ENCODE measurements at places on chromosomes 13 and 19. TPM values are rescaled to one million over a fixed set of nuclear protein-coding genes. Genes with fewer than 3 reads are reported as not detected.

ADM5 gene
- 1.6 TPM for total RNA-seq

FCAR gene
- not detected for total RNA-seq

DNA sequence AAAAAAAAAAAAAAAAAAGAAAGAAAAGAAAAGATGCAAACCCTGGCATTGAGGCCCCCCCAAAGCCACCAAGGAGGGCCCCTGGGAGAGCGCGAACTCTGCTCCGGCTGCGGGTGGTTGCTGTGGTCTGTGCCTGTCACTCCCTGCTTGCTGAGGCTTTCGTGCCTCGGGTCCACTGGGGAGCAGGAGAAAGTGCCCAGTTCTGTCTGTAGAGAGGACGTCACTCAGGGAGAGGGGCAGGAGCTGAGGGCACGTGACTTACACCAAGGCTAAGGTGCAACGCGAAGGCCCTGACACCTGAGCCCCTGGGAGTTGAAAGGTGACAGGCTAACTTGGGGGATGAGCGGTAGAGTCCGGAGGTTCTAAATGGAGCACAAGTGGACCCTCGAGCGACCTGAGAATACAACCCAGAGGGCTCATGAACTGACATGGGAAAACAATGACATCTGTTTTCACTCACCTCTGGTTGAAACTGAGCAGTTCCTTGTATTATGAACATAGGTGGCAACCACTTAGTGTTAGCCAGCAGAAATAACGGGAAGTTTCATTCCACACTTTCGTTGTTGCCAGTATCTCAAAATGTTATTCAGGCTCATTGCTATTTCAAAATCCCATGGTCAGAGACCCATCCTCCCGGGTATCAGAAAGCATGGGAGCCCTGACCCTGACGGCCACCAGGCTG, 69.2 kb upstream of the TM9SF2 start:
- peak overlapping the region; percentile 21 for H3K4me3 ChIP-seq
- H3K36me3 ChIP-seq, result no peaks in the 10 kb centered on the region
- peaks cover 2% of the 10 kb centered on the region for H3K27me3 ChIP-seq
- H3K27ac ChIP-seq, result no peak overlapping the region
- no peak for DNase-seq

DNA sequence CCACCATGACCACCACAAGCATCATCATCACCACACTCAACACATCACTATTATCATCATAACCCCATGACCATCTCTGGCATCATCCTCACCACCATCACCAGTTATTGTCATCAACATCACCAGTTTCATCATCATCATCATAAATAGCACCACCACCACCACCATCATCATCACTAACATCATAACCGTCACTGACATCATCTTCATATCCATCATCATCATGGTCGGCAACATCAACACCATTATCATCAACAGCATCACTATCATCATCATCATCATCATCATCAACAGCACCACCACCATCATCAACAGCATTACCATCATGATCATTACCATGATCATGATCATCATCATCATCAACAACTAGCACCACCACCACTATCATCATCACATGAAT, 67.2 kb downstream of the MBD3L1 start:
- DNase-seq, result no peak
- H3K4me3 ChIP-seq, result no peak overlapping the region
- no peaks in the 10 kb centered on the region for H3K36me3 ChIP-seq
- no peak overlapping the region for H3K27ac ChIP-seq
- no peaks in the 10 kb centered on the region for H3K27me3 ChIP-seq
- no peaks in the 10 kb centered on the region for H3K4me1 ChIP-seq

GRCh38 chr13:99417201-99418102, 83.8 kb upstream of the TM9SF2 start:
- peaks cover 20% of the 10 kb centered on the region for H3K27me3 ChIP-seq
- no peaks in the 10 kb centered on the region for H3K36me3 ChIP-seq
- no peak overlapping the region for H3K27ac ChIP-seq
- no peak for DNase-seq

- no peak for DNase-seq
- H3K36me3 ChIP-seq, result no peaks in the 10 kb centered on the region
- H3K4me3 ChIP-seq, result no peak overlapping the region
- no peaks in the 10 kb centered on the region for H3K4me1 ChIP-seq
- H3K27ac ChIP-seq, result no peak overlapping the region
Observed at GRCh38 chr13:41182231-41182630, 12.1 kb downstream of the KBTBD7 start.
